ENCODE measurements at places on chromosomes 7 and 10. TPM values are rescaled to one million over a fixed set of nuclear protein-coding genes. Genes with fewer than 3 reads are reported as not detected.

The H2BK1 gene
- total RNA-seq = not detected

The ACSM6 gene
- total RNA-seq = not detected

The PTN gene
- 8.0 TPM for total RNA-seq

The ADAM12 gene
- 7.1 TPM for total RNA-seq

The NEBL gene
- not detected for total RNA-seq

The MCMBP gene
- total RNA-seq = 40.2 TPM

The GDF10 gene
- not detected for total RNA-seq

The MXI1 gene
- 6.2 TPM for total RNA-seq

The HABP2 gene
- total RNA-seq = not detected

The MLXIPL gene
- not detected for total RNA-seq

The STOX1 gene
- total RNA-seq = not detected

The CTAGE8 gene
- not detected for total RNA-seq

The ARL4A gene
- 14.7 TPM for total RNA-seq

The ADIRF gene
- 112 TPM for total RNA-seq

The GNAT3 gene
- total RNA-seq = not detected

The FAM25G gene
- not detected for total RNA-seq

The COL1A2 gene
- 3,812 TPM for total RNA-seq

The SEMA3D gene
- 19.8 TPM for total RNA-seq

The CPA4 gene
- total RNA-seq = 17.6 TPM

The AGAP5 gene
- total RNA-seq = 2.2 TPM

The ZNF107 gene
- total RNA-seq = 3.4 TPM

The PRPF18 gene
- total RNA-seq = 21.2 TPM

The PPP1R17 gene
- total RNA-seq = not detected

The VGF gene
- 0.48 TPM for total RNA-seq

The AGFG2 gene
- 17.7 TPM for total RNA-seq

The LIPK gene
- not detected for total RNA-seq

The SPDYE6 gene
- total RNA-seq = not detected

The TUBB8 gene
- total RNA-seq = not detected

The WDR91 gene
- total RNA-seq = 10.1 TPM

The NODAL gene
- total RNA-seq = not detected

The CYP2C19 gene
- total RNA-seq = not detected

The PLPP4 gene
- 17.0 TPM for total RNA-seq

The KLF14 gene
- not detected for total RNA-seq

All from HFFc6 (cell line).